Skeletal muscle cell (primary cell): ENCODE measurements at places on chromosomes 1 and 21.

GRCh38 chr1:204091066-204091465 is 18.2 kb downstream of the SOX13 start:
- DNase-seq = no peak

GRCh38 chr1:220991959-220992704 is 112.9 kb downstream of the HLX start:
- no peak for DNase-seq

DNA sequence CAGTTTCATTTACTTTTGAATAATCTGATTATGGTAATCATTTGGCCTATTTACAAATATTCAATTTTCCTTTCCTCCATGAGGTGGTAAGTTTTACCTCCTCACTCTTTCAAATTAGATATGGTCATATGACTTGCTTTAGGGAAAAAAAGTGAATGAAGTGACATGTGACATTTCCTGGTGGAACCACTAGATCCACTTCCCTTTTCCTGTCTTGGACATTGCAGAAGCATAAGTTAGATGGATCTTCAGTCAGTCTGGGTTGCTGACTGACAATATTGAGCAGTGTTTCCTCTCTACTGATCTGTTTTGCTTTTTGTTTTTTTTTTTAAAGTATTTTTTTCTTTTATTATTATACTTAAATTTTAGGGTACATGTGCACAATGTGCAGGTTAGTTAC is 481.1 kb upstream of the PTBP2 start:
- no peak for DNase-seq

GRCh38 chr1:187617776-187618175 is 789.0 kb downstream of the PLA2G4A start:
- no peak for DNase-seq

GRCh38 chr1:200291106-200291505 is 118.7 kb downstream of the ZNF281 start:
- no peak for DNase-seq

DNA sequence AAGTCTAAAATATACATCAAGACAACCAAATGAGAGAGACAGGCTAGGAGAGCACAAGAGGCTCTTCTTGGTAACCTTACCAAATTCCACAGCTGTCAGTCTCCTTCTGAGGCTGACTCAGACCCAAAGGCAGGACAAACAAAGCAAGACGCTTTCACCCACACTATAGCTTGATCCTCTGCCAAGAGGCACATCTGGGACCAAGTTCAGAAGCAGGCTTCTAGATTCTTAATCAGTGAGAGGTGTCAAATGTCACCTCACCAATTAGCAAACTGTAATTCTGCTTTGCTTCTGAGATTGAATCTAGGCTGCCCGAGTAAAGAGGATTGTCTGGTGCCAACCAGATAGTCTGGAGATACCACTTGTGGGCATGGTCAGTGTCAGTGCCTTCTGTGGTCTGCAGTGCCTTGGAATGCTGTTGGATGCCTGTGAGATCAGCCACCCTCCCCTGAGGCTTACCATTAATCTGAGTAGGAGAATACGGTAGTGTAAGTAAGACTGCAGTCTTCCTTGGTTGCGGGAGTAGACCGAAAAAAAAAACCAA is 151.0 kb downstream of the FMN2 start:
- DNase-seq = peak; percentile 82

- DNase-seq = no peak
Observed at GRCh38 chr1:32828341-32828740, 10.9 kb downstream of the S100PBP start.

- DNase-seq = no peak
Observed at GRCh38 chr1:167412920-167413319, 105.4 kb downstream of the CD247 start.

GRCh38 chr1:29047142-29047541 is 76.6 kb downstream of the TMEM200B start:
- DNase-seq = no peak

DNA sequence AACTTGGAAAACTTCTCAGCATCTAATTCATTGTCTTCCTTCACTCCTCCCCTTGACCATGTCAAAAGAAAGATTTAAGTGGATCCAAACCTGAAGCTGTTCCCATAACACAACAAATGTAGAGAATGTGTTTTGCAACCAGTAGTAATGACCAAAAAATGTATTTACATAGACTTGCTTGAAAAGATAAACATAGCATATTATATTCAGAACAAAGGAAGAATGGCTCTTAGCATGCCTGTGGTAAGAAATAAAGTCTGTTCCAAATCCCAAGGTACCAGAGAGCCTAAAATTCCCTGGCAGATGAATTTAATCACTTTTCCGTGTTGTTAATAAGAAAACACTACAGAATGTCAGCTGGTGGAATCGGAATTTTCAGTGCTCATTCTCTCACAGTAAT is 36.8 kb downstream of the FMO3 start:
- DNase-seq = peak; percentile 60

GRCh38 chr1:232319518-232320210 is 310.3 kb downstream of the SIPA1L2 start:
- no peak for DNase-seq

DNA sequence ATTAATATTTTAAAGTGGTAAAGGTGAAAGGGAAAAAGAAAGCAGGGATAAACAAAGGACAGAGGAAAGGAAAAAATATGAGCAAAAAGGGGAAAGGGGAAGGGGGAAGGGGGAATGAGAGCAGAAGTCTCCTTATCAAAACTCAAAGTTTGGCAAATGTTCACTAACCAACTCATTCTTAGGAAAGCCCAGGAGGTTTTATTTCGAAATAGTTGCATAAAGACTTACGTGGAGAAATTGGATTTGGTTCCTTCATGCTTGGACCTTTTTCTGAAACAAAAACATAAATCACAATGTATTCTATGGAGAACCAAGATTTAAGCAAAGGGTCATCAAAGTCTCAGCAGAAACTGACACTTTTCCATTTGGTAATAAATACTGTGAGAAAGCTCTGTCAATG is 188.1 kb downstream of the TGFBR3 start:
- peak; percentile 78 for DNase-seq

GRCh38 chr1:38561725-38562124 is 297.8 kb downstream of the RRAGC start:
- no peak for DNase-seq

- no peak for DNase-seq
Observed at GRCh38 chr1:60948486-60948885, 133.9 kb upstream of the NFIA start.

DNA sequence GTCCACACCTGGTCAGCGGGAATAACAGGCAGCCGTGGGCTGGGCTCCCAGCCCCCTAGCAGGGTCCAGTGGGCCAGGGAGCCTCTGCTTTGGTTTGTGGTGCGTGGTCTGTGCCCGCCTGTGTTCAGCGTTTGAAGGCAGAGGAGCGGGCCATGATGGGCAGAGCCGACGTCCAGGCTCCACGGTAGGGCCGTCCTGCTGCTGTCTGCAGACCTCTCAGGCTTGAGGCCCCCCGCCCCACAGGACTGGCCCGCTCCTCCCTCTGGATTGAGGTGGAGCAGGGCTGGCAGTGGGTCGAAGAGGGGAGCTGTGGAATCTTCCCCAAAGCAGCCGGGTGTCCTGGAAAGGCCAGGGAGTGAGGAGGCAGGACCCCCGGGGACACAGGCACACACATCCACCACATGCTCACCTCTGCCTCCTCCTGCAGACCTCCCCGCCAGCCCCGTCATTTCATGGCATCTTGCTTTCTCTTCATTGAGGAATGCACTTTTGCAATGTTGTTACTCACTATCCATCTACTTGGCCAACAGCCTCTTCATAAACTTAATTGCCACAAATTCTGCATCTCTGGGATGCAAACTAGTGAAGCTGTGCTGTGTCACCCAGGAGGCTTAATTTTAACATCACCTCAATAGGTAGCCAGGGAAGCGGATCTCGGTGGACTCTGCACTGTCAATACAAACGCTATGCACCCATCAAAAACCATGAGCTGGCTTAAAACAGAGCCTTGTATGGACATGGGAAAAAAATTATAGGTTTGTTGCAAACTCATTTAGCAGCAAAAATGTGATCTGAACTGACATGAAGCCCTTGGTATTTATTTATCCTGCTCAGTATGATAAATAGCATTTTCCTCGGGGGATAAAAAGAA is 85.9 kb downstream of the PDE9A start:
- DNase-seq = no peak

GRCh38 chr1:89598450-89599331 is 34.2 kb upstream of the LRRC8C start:
- no peak for DNase-seq

DNA sequence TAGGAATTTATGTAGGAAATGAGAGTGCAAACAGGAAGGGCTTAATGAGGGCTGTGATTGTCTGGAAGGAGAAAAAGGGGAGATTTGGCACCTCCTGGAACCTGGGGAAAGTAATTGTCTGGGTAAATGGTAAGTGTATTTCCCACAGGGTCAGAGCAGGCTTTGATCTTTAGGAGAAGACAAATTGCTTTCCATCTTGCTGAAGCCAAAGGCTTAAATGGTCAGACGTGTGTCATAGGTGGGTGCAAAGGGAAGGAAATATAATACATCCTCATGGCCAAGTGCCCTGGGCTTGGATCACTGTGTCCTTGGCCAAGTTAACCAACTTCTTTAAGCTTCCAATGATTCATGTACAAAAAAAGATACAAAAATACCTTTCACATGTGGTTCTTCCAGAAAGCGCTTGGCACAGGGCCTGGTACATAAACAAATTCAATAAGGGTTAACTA is 1.3 kb upstream of the DUSP23 start:
- peak; percentile 79 for DNase-seq

DNA sequence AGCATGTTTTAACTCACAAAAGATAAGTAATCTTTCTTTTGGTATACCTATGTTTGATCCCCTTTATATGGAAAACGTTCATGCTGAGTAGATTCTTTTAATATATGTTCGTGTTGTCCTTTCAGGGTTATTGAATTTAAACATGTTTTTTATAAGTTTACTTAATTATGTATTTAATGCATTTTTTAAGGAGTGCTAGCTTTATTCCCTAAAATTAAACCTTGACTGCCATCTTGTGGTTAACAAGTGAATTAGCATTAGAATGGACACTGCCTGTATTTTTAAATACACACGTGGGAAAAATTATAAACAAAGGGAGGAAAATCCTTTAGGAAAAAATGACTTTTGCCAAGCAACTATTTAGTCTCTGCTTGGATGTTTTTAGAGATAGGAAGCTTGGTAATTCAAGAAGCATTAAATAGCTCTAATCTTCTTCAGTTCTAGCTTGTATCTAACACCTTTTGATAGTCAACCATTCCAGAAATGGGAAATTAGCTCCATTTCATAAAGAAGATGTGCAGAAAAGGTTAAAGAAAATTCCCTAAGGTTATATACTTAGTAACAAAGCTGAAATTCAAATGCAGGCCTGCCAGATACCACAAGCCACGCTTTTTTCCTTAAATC is 43.0 kb downstream of the UBE2U start:
- no peak for DNase-seq
